ENCODE measurements at places on chromosomes 16 and 17.

DNA sequence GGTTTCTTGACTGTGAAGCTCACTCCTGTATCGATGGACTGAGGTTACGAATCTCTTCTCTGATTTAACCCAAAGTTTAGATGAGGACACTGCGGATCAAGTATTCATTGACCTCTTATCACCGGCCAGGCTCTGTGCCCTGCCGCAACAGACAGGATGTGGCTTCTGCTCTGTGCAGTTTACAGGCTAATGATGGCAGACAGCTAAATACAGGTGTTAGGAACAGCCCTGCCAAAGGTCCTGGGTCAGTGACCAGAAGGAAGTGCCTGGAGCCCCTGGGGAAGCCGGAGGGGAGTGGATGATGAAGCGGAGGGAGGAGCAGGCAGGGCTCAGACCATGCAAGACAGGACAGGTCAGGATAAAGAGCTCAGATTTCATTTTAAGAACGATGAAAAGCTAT, 44.4 kb downstream of the HAPSTR1 start:
- DNase-seq: no peak

DNA sequence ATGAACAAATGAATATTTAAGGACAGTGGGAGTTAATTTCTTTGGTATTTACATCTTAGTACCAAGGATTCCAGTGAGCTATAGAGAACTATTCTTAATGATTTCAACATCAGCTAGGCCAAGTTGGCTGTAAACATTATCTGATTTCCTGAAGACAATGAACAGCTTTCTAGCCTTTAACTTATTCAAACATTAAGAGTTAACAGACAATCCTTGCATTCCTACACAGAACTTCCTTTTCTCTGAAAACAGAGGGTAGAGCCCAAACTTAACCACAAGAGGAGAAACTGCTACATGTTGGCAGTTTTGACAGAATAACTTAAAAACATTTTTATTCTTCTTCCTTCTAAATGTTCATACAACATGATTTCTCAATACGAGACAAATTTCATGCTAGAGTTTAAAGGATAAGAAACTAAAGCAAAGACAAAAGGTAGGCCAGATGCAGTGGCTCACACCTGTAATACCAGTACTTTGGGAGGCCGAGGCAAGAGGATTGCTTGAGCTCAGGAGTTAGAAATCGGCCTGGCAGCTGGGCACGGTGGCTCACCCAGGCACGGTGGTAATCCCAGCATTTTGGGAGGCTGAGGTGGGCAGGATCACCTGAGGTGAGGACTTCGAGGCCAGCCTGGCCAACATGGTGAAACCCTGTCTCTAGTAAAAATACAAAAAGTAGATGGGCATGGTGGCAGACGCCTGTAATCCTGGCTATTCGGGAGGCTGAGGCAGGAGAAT, 4.4 kb downstream of the CRLF3 start:
- no peak for DNase-seq

DNA sequence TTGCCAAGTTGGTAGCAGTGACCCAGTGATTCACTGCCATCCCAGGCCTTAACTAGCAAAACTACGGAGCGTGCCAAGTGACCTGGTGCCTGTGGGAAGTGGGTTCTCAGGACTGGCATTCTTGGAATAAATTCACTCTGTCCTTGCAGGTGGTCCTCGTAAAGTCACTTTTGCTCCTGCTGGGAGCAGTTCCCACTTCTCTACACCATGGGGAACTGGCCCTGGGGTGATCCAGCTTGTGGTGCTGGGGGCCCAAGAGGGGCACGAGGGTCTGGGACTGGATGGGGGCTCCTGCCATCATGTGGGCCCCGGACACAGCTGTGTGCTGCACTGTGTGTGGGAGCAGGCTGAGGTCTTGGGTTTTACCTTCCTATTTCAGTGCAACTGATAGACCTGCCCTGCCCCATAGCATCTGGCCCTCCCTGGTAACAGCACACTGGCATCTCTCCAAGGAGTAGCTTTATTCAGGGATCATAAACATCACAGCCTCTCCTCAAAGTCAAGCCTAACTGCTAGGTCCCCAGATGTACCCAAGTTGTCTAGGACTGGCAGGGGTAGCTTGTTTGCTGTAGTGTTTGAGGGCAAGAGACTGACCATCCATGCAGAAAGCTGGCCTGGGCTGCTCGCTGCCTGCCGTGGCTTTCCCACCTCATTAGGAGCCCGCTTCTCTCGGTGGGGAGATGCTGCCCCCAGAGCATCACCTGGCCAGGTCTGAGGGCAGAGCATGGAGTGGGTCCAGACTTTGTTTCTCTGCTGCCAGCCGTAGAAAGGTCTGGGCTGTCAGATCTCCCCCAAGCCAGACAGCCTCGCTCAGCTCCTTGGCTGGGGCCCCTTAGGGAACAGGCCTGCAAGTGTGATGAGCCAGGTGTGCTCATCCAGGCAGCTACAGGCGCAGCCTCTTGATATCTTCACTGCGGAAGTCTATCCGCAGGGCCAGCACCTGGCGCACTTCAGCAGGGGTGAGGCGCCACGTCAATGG, 26.0 kb downstream of the FCSK start:
- DNase-seq: no peak

GRCh38 chr17:77958716-77959125, 218 bp downstream of the TNRC6C start:
- no peak for DNase-seq

DNA sequence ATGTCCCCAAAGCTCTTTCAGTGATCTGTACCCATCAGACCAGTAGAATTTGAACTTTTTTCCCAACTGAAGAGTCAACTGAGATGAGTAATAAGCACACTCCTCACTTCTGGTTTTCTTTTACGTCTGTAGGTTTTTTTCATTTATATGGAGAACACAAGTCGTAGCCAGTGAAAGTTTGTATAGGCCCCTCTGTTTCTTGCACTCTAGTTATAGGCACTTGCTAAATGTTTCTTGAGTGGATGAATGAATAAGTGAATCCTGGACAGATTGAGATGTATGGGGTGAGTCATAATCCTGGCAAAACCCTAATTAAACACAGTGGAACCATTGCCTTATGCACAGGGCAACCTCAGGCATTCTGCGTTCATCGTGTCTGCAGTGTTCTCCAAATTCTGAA, 193.7 kb upstream of the TBX2 start:
- no peak for DNase-seq

DNA sequence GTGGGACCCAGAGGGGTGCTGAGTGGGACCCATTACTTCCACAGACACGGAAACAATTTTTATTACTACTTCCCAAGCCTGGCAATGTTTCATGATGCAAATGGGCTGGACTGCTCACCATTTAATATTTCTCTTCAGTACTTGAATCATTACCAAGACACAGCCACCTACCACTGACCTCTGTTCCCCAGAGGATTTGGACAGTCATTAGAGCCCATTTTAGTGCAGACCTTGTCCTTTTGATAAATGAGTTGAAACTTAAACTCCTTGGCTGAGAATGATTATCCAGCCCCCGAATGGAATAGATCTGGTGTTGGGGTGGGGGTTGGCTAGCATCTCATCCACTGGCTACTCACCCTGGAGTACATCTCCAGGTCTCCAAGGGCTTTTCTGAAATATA, 33.6 kb upstream of the APOH start:
- no peak for DNase-seq

GRCh38 chr16:56801762-56802161, 63.2 kb upstream of the SLC12A3 start:
- no peak for DNase-seq

DNA sequence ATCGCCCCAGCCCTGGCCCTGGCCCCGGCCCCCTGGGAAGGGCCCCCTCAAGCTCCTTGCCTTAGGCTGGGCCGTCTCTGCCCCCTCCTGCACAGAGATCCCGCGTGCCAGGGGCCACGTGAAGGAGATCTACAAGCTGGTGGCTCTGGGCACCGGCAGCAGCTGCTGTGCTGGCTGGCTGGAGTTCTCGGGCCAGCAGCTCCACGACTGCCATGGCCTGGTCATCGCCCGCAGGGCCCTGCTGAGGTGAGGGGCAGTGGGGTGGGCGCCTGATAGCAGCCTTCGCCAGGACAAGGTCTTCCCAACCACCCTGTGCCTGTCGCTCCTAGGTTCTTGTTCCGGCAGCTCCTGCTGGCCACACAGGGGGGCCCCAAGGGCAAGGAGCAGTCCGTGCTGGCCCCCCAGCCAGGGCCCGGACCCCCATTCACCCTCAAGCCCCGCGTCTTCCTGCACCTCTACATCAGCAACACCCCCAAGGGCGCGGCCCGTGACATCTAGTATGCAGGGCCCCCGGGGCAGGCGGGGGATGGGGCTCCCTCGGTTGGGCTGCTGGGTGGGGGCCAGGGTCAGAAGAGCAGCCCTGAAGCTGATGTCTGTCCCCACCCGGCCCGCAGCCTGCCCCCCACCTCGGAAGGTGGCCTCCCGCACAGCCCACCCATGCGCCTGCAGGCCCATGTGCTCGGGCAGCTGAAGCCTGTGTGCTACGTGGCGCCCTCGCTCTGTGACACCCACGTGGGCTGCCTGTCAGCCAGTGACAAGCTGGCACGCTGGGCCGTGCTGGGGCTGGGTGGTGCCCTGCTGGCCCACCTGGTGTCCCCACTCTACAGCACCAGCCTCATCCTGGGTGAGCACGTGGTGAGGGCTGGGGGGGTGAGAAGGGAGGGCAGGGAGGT, 4.5 kb downstream of the ADAD2 start:
- no peak for DNase-seq

- no peak for DNase-seq
Measured at GRCh38 chr16:15544405-15544804, 98.5 kb downstream of the MARF1 start.

DNA sequence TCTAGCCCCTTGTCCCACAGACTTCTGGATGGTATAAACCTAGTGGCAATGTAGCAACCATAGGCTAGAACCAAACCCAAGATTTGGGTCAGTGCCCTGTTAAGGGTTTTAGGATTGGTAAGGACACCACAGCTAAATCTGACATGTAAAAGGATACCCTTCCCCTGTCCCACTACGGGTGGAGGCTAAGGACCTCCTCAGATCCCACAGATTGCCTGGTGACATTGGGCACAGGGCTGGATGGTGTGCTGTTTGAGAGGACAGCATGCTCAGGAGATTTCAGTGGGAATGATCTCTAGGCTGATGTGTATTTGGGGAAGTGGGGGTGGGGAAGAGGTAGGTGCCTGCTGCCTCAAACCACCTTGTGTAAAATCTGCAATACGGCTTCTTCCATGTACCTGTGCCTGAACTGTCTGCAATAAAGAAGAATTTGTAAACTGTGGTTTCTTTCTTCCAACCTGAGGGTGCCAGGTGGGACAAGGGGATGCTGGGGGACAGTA, 671 bp upstream of the EDC4 start:
- DNase-seq: no peak

- no peak for DNase-seq
Measured at GRCh38 chr17:33401249-33401648, 108.2 kb upstream of the ASIC2 start.

DNA sequence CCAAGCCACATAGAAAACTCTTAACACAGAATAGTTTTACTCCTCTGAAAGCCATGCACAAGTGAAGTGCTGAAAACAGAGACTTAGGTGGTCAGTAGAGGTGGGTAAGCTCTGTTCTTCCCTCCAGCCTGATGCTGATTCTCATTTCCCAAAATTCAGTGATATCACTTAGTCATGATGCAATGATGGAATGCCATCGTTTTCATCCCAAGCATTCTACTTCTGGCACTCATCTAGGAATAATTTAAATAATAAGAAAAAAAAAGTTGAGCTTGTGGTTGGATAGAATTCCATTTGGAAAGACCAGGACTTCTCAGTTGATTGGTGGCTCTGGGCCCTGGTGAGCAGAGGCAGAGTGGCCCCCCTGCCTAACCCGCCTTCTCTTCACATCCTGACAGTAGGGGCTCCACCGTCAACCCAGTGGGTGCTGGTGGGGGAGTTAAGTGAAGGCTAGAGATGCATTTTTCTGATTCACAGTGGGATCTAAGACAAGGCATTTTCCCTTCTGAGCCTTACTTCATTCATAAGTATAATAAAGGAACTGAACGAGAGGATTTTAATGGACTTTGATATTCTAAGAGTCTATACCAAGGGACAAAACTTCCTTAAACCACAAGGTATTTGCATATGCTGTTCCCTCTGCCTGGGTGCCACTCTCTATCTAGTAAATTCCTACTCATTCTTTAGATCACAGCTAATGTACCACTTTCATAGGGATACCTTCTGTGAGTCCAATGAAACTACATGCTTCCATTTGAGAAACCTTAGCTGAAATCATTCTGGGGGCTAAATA, 310.3 kb upstream of the DYNLRB2 start:
- no peak for DNase-seq

GRCh38 chr16:11412175-11412904, 67.1 kb downstream of the RMI2 start:
- no peak for DNase-seq

DNA sequence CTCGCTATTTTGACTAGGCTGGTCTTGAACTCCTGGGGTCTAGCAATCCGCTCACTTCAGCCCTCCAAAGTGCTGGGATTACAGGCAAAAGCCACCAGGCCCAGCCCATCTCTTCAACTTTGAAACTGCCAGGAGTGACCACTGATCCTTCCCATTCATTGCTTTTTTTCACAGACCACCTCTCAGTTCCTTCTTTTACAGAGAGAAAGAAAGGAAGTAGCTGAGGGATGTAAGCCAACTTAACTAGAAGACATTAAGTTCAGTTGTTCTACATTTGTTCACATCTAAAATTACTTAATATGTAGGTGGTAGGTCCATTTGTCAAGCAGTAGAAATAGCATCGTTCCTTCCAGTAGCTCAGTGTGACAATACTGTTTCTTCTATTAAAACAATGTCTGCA, 219.8 kb downstream of the STX8 start:
- no peak for DNase-seq

Measured in stimulated activated CD4-positive, alpha-beta T cell treated with anti-CD3 and anti-CD28 coated beads, Interleukin-1b, Interleukin-23, amount 100 ng/mL, for 4 hours (primary cell).